ENCODE measurements at places on chromosomes 16 and 17. TPM values are rescaled to one million over a fixed set of nuclear protein-coding genes. Genes with fewer than 3 reads are reported as not detected.
A peak's percentile ranks its signal among the peaks of the same experiment; 100 is the strongest.

The SOCS7 gene
- total RNA-seq, result 9.7 TPM

- DNase-seq, result no peak
Observed at GRCh38 chr17:51015145-51015558, 105.5 kb downstream of the SPAG9 start.

GRCh38 chr16:25509456-25509855, 182.3 kb upstream of the HS3ST4 start:
- DNase-seq, result no peak

The TMEM100 gene
- 0.22 TPM for total RNA-seq

- DNase-seq, result peak; percentile 41
Observed at GRCh38 chr17:70168044-70168976, 1.0 kb upstream of the KCNJ2 start.

All from M059J (cell line).